Left lung (tissue), 14 donors: ENCODE measurements at places on chromosomes 1 and 21. TPM values are rescaled to one million over a fixed set of nuclear protein-coding genes. Genes with fewer than 3 reads are reported as not detected.

Gene TRPM2
- polyA plus RNA-seq: 1.7 TPM

DNA sequence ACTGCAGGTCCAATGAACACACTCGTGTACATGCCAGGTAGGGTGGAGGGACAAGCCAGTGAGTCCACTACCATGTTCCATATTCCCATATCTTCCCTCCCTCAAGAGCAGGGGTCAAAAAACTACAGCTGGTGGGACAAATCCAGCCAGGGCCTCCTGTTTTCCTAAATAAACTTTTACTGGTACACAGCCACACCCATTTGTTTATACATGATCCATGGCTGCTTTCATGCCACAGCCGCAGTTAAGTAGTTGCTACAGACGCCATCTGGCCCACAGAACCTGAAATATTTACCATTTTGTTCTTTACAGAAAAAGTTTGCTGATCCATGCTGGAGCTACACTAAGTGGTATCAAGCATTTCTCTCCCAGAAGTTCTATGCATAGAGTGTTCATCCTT is 42.4 kb downstream of the CASQ2 start:
- DNase-seq: no peak

- DNase-seq: peak; percentile 46
Measured at GRCh38 chr1:224435318-224435763, 744 bp upstream of the WDR26 start.

DNA sequence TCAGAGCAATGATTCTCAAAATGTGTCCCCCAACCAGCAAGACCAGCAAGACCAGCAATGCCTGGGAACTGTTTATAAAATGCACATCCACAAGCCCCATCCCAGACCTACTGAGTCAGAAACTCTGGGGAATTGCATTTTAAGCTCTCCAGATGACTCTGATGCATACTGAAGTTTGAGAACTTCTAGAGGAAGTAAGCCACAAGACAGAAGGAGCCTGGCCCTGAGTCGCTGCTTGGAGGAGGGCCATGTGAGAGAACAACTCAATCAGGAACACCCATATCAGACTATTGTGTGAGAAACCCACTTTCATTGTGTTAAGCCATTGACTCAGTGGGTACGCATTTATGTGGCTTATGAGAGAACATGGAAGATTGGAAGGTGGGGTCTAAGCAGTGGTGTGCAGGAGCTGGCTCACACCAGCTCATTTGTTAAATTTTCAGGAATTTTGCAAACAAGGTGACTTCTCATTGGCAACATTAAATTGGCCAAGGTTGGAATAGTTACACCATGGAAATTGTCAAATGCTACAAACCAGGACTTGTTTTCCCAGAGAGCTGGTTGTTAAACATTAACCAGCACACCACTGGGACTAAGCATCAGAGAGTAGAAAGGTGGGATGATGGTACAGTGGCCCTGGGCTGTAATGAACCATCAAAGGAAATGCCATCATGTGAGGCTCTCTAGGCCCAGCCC is 38.9 kb downstream of the ATP1A1 start:
- no peak for DNase-seq

Gene EPHA10
- polyA plus RNA-seq: 0.24 TPM

DNA sequence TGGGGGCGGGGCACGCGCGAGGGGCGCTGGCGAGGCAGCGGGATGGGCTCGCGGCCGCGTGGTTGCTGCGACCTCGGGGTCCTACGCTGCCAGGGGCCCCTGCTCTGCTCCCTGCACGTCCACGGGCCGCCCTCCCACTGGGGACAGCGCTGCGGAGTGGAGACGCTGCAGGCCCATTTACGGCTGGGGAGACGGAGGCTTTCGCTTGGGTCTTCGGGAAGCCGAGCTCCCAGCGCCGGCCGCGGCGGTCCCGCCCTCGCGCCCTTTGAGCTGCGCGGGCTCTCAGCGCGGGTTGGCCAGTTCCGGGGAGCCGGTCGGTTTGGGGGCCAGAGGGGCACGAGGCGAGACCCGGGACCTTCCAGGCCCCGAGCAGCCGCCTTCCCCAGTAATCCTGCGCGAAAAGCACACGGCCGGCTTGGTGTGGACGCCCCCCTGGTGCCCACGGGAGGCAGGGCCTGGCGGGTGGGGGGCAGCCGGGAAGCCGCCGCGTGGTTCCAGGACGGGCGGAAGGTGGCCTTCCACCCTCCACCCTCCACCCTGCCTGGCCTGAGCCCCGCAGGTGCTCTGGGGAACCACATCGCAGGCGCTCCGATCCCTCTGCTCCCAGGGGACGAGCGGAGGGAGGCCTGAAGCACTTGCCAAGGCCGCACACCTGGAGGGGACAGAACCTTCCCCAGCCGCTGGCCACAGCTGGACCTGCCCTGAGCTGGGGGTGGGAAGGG is 570 bp upstream of the PEX10 start:
- no peak for DNase-seq

- DNase-seq: no peak
Measured at GRCh38 chr1:78348496-78349284, 142.1 kb upstream of the PTGFR start.

Gene SPATA17
- 4.1 TPM for polyA plus RNA-seq

DNA sequence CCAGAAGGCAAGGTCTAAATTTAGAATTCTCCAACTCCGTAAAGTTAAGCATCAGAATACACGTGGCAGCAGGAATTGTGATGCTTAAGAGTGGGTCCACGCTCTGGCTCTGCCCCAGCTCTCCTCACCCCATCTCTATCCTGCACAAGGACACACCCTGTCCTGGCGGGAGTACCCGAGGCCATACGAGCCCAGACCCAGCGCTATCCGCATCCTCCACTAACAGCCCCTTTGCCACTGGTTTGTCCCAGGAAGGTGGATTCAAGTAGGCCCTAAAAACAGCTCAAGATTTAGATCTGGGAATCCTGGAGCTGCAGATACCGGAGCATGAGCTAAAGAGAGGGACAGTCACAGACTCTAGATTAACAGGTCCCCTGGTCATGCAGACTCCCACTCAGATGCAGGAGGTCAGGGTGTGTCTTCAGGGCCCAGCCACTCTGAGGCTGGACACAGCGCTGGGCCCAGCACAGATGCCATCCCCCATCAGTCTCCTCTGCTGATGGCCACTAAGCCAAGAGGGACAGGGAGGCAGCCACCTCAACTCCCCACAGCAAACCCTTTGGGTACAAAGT is 393.3 kb downstream of the NPHP4 start:
- DNase-seq: no peak

Gene SHISA4
- 20.2 TPM for polyA plus RNA-seq

DNA sequence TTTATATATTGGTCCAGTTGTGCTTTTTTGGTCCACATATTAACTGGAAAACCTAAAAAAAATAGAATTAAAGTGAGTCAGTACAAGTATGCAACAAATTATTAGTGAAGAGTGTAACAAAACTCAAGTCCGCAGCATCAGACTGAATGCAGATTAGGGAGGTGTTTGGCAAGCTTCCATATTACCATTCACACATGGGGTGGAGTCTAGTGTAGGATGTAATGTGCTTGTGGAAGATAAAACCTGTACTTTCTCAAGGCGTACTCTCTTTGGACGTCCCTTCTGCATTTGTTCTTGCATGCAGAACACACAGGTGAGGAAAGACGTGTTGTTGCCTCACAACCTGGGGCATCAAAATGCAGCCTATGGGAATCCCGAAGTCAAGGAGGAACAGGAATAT is 668.7 kb downstream of the MRPL39 start:
- DNase-seq: no peak

Gene HIVEP3
- polyA plus RNA-seq: 6.0 TPM

GRCh38 chr1:184900507-184900906 is 73.8 kb downstream of the NIBAN1 start:
- DNase-seq: no peak

DNA sequence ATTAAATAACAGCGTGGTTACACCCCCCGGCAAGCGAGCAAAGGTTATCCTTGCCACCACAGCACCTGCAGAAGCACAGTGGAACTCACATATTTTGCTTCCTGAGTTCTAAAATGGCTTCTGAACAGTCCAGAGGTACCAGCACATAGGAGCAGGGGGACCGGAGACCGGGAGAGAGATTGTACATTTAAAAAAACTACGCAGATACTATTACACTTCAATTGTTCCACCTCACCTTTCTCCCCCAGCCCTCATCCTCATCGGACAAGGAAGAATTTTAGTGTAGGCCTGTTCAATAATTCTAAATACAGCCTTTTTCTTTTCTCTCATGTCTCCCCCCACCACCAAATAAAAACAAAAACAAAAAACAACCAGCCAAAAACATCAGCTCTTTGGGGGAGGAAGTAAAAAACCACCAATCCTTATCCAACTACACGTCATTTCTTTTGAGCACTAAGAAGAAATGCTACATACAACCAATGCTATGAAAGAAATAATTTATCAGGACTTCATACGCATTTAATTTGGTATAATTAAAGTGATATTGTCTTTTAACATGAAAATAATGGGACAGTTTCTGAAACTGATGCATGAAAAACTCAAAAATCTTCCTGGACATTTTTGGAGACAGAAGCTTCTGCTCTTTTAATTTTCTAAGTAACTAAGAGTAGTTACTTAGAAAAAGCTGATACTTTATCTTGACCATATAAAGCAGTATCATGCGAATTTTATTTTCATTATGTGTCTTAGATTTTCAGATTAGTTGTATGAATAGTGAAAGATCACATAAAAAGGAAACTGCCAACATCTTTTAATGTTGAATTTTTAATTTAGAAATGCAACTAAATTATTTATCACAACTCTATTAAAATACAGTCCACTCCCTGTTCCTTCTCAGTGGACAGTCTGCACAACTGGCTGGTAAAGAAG is 9.1 kb downstream of the CDKN2C start:
- no peak for DNase-seq

DNA sequence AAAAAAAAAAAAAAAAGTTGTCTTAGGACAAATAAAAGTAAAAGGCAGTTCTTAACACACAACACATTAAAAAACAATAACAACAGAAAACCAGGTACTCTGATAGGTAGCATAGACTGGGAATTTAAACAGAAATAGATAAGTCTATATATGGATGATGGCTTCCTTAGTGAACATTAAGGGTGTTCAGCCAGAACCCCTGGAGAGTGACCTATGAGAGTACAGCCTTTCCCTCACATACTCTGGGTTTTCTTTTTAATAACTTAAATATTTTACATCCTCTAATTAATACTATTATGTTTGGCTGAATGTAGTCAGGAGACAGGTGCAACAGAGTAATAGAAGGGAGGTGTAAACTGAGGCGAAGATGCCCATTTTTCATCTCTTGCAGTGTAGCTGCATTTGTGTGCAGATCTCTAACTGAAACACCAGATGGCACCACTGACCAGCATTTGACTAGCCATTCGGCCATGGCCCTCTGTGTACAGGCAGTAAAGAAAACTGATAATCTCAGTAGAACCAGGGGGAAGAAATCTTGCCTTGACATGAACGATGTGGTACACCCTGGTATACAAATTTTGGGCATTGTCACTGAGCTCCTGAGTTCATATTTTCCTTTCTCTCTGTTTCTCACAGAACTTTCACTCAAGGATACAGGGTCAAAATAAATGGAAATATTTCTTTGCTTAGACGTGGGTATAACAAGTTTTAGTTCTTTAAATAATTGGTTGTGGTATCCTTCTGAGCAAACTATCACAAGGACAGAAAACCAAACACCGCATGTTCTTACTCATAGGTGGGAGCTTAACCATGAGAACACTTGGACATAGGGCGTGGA is 7.6 kb downstream of the TTF2 start:
- DNase-seq: peak; percentile 31

DNA sequence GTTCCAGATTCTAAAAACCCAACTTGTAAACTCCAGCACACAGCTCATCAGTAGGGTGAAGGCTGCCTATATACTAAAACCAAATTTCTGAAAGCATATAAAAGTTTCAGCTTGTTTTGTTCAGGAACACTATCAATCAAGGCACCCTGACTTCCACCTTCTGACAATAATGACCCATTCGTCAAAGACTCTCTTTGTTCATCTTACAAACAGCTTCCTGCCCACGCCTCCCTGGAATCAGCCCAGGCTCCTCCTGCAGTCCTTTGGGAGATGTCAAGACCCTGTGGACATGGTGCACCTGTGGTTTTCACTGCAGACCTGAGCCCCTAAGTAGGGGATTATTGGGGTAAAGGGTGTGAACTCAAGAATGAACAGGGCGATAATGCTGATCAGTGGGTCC is 178.9 kb upstream of the CAMK1G start:
- no peak for DNase-seq

- DNase-seq: no peak
Measured at GRCh38 chr21:34822942-34823341, 154.1 kb downstream of the CLIC6 start.

DNA sequence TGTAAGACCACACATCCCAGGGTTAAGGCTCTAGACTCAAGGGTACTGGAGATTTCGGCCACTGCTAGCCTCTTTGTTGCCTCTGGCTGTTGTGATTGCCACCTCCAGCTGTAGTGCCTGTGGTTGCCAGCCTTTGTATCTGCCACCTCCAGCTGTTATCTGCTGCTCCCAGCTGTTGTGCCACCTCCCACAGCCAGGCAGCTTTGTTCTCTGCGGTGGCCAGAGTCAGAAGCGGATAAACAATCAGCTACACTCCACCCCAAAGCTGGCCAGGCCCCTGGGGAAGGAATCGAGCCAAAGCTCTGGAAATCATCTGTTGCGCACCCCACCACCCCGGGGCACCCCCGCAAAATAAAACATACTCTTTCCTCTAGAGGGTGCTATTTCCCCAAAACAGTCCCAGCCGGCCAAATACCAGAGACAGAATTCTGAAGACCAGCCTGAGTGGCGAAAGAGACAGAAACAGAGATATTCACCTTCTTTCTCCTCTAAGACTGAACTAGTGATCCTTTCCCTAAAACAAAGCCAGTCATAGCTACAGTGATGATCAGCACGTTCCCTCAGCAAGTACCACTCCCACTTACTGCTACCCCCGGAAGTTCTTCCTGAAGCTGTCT is 14.8 kb upstream of the PIGM start:
- peak; percentile 61 for DNase-seq

DNA sequence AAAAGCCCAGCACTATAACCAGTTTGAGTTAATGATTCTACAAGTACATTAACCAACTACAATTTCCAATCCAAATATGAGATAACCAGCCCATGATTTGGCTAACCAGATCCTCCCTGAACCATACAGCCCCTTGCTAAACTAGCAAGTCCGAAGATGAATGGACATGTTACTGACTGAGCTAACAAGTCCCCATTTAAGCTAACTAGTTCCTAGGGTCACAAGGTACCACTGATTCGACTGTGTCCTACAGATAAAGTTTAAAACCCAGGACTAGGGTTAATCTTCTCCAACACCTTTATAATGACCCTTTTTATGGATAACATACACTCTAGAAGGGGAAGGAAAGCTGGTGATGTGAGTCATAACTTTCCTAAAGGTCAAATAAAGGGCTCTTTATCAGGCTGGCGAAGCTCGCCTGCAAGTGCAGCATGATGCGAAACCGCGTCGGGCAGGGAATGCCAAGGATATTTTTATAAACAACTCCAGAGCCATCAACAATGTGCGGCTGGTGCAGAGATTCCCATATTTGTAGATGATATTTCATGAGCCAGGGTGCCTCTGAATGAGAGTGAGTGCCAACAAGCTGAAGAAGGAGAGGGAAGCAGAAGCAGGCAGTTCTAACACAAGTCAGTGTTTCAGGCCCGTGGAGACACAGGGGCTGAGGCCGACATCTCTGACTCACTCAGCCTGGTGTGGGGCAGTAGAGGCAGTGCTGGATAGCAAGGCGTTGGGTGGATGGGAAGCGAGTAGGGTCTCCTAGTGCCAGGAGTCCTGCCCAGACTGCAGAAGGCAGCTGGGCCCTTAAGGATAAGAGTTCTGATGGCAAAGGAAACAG is 75.6 kb upstream of the ROR1 start:
- peak; percentile 45 for DNase-seq
